SJCRH30 (cell line): ENCODE measurements at places on chromosomes 2 and 18. TPM values are rescaled to one million over a fixed set of nuclear protein-coding genes. Genes with fewer than 3 reads are reported as not detected.
A peak's percentile ranks its signal among the peaks of the same experiment; 100 is the strongest.

WNT10A gene
- 0.10 and 0.28 TPM in 2 replicates for total RNA-seq

GRCh38 chr18:8752329-8752728 is 47.0 kb downstream of the MTCL1 start:
- no peak for DNase-seq

DNA sequence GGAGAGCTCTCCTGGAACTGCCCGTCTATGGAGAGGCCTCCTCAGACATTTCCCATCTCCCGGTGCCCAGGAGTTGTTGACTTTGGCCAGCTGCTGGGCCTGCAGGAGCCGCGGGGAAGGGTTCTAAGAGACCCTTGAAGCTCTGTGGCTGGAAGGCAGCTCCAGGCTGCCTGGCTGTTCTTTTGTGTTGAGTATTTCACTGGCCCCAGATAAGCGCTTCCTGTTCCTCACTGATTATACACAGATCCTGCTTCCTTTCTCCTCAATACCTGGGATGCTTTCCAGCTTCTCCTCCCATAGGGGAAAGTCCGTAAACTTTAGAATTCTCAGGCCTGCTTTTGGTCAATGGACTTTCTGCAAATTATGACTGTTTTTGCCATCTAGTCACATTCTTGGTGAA is 57.8 kb downstream of the TGOLN2 start:
- no peak for DNase-seq

DNA sequence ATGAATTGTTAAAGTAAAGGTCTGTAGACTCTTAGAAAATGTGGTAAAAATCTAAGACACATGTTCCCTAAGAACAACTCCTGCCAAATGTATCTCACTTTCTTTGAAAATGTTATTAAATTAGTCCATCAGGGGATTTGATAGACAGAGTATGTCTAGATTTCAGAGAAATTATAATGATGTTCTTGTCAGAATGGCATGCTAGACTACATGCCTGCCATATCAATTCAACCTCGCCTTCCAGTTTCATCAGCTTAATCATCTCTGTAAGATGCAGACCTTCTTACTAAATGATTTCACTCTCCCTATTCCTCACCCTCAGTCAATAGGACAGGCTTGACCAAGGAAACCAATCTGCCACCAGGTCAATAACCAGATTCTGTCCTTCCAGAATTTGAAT is 368.4 kb downstream of the TXNL1 start:
- DNase-seq, result no peak

DNA sequence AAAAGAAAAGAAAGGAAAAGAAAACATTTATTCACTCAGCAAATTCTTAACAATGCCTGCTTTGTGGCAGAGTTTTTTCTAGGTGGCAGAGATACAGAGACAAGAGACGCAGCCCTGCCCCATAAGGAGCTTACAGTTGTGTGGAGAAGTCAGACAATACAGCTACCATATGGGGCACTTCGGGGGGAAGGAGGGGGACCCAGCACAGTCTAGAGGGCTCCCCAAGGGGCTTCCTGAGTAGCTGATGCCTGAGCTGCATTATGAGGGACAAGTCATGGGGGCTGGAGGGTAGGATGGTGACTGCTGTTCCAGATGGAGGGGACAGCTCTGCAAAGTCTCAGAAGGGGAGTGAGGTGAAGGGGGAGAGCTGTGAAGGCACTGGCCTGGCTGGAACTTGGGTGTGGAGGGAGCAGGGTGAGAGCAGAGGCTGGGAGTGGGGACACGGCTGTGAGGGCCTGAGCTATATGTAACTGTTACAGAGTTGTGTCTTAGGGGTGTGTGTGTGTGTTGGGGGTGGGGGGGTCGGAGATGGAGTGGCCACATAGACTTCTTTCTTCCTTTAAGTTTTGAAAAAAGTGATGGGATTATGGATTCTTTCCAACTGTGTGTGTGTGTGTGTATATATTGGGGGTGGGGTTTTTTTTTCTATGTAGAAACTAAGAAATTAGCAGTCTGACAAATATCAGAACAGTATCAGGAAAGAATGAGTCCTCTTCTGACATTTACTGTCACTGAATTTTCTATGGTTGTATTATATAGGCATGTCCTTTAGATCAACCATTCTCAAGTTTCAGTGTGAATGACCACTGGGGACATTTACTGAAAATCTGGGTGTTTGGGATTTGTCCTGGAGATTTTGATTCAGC is 66.0 kb upstream of the HAAO start:
- DNase-seq, result no peak

UGT1A10 gene
- total RNA-seq, result not detected in 2 replicates

GRCh38 chr18:452816-453215 is 47.7 kb downstream of the COLEC12 start:
- no peak for DNase-seq

AUP1 gene
- total RNA-seq, result 125 and 132 TPM in 2 replicates

GRCh38 chr2:182715121-182715891 is 751 bp upstream of the DNAJC10 start:
- DNase-seq, result peak; percentile 21

- DNase-seq, result no peak
Measured at GRCh38 chr18:37529296-37529695, 36.3 kb downstream of the CELF4 start.

DNA sequence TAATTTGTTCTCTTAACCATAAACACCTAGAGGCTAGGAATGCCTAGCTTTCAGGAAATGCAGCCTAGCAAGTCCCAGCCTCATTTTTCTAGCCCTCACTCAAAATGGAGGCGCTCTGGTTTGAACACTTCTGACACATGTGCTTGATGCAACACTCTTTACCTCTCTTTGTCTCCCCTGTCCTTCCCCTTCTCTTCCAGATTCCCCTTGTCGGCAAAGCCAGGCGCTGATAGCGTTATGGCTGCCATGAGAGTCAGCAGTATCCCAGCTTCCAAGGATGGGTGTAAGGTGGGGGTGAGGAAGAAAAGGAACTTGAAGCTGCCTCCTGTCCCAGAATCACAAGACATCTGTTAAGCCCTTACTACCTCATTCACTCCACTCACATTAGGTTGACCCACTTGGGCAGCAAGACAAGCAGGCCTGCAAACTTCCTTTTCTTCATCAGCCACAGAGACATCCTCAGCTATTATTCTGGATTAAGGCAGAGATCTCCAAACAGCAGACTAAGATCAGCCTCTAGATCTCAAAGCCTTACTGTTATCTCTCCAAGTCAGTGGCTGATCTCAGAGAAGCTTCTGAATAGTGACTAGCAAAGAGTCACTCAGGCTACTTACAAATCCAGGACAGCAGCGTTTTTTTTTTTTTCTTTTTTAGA is 1.9 kb upstream of the ST3GAL5 start:
- DNase-seq, result no peak

DNA sequence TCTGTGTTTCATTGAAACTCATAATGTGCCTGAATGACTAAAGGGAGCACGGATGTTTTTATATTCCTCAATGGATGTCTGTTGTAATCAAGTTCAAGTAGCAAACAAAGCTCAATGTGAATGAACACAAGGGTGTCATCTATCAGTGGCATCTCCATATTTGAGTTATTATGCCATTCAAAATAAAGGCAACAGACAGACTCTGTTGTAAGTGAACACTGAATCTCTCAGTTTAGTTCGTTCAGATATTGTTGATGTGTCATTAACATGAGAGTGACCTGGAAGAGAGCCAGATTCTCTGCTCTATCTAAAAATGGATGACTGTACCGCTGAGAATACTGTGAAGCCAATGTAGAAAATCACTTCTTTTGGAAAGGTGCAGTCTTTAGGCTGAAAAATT is 118.7 kb downstream of the NUP35 start:
- DNase-seq, result no peak

DNA sequence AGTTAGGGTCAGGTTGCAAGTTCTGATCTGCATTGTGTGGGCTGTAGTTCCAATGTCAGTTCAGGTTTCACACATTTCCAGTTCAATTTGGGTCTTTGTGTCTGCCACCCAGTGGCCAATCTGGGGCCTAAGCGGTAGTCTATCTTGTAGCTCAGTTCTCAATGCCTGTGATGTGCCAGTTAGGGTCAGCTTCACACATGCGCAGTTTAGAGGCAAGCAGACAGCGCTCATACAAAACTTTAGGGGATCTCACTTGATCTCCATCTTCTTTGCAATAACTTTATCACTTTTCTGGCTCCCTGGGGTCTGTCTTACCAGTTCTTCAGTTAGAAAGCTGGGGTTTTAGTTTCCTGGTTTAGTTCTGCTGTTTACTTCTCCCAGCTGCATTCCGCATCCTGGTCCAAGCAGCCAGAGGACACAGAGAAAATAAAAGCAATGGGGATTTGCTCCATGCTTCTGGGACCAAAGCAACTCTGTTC is 11.0 kb upstream of the ZNF24 start:
- peak; percentile 37 for DNase-seq

GRCh38 chr2:101152272-101153076 is 1.3 kb upstream of the TBC1D8 start:
- peak; percentile 80 for DNase-seq

SPOPL gene
- 21.3 TPM in 2 replicates for total RNA-seq

DNA sequence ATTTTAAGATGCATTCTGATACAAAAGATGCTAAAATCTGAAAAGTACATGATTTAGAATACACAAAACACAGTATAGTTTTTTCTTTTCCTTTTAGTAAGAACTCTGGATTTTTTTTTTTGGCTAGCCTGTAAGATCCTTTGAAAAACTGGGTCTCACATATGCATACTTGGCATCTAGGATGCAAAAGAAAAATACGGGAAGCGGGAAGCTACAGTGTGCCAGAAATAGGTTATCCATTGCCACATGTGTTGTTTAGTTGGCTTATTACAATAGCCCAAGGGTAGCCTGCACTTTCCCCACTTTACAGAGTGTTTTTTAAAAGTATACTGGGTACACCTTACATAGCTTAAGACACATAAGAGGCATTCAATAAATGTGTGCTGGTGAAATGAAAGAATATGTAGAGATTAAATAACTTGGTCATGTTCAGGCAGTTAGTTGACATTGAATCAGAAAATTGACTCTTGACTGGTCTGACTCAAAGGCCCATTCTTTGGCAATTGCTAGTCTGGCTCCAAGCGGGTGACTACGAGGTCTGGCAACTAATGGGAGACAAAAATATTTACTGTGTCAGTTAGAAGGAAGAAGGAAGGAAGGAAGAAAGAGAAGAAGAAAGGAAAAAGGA is 286.8 kb upstream of the TRIB2 start:
- no peak for DNase-seq

REEP1 gene
- 2.1 and 2.3 TPM in 2 replicates for total RNA-seq

CRYGC gene
- total RNA-seq, result not detected in 2 replicates

DNA sequence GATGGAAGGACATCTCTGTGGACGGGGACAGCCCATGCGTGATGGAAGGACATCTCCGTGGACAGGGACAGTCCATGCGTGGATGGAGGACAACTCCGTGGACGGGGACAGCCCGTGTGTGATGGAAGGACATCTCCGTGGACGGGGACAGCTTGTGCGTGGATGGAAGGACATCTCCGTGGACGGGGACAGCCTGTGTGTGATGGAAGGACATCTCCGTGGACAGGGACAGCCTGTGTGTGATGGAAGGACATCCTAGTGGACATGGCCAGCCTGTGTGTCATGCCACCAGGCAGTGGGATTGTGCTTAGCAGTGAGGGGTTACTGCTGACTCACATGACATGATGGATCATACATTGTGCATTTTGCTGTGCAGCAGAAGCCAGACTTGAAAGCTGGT is 30.0 kb upstream of the NFATC1 start:
- no peak for DNase-seq

GRCh38 chr2:111941531-111941930 is 43.1 kb downstream of the MERTK start:
- DNase-seq, result no peak
